T-helper 1 cell (primary cell): ENCODE measurements at places on chromosomes 4 and X.
A peak's percentile ranks its signal among the peaks of the same experiment; 100 is the strongest.

DNA sequence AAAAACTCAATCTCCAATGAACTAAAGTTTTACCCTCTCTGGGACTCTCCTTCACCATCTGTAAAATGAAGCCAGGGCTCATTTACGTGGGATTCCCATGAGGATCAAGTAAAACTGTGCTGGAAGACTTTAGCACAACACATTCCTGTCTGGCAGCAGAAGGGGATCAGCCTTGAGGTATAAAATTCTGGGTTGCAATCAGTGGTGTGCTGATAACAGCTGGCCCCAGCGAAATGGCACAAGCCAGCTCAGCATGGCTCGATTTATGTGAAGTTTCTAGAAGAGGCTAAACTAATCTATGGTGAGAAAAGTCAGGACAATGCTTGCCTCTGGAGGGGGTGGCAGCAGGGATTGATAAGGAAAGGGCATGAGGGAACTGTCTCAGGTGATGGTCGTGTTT lies 28.4 kb downstream of the ZNF630 start:
- DNase-seq = no peak

GRCh38 chr4:71878376-71878775 lies 94.5 kb upstream of the GC start:
- no peak for DNase-seq

DNA sequence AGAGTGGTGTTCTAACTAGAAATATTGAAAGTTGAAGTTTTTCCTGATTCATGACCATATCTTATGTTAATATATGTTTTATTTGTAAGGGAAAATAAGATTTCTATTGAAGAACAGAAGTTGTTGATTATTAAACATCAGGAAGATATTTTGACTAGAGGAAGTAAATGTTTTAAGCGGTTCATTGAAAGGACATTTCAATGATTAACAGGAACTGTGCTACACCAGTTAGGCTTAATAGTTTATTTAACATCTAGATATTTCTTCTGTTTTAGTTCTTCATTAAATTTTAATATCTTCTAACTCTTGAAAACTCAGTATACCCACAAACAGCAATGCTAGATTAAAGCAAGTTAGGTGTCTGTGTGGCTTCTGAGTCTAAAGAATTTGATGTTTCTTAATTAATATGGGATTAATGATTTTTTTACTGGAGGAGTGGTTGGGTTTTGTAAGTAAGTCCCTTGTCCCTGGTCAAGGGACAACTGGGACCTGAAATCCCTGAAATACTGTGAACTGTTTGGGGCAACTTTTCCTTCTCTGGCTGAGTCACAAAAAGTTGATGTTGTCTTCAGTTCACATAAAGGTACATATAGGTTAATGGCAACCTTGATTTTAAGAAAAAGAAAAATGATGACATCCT lies 42.9 kb upstream of the CYP4V2 start:
- DNase-seq = no peak

- DNase-seq = no peak
These were observed 22.0 kb downstream of the UGT2B4 start for GRCh38 chr4:69473699-69474098.

- DNase-seq = no peak
These were observed 839 bp downstream of the QDPR start for GRCh38 chr4:17511051-17511450.

DNA sequence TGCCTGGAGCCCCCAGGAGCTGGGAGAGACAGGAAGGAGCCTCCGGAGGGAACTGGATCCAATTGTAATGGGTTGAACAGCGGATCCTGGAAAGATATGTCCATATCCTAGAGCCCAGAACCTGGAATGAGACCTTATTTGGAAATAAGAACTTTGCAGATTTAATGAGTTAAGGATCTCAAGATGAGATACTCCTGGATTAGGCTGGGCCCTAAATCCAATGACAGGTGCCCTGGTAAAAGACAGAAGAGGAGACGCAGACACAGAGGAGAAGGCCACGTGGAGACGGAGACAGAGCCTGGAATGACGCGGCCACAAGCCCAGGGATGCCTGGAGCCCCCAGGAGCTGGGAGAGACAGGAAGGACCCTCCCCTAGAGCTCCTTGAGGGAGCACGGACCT lies 34.1 kb downstream of the P2RY8 start:
- no peak for DNase-seq

- DNase-seq = no peak
These were observed 391 bp downstream of the UBL4A start for GRCh38 chrX:154486052-154486395.

- peak; percentile 65 for DNase-seq
These were observed 3.1 kb upstream of the NR3C2 start for GRCh38 chr4:148445071-148445859.

DNA sequence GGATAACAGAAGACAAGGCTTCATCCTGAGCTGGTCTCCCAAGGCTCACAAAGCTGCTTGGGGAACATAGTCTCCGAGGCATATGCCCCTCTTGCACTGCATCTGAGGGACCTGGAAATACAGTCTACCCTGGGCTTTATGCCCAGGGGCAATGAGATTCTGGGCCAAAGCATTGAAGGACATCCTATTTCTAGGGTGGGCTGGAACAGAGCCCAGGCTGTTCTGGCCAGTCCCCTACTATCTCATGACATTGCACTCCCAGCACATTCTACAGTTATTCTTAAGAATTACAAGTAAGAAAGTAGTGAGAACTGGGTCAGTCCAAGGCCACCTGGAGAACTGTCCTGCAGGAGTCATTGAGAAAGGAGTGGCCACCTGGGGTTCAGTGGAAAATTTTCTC lies 107.6 kb downstream of the USP46 start:
- no peak for DNase-seq

DNA sequence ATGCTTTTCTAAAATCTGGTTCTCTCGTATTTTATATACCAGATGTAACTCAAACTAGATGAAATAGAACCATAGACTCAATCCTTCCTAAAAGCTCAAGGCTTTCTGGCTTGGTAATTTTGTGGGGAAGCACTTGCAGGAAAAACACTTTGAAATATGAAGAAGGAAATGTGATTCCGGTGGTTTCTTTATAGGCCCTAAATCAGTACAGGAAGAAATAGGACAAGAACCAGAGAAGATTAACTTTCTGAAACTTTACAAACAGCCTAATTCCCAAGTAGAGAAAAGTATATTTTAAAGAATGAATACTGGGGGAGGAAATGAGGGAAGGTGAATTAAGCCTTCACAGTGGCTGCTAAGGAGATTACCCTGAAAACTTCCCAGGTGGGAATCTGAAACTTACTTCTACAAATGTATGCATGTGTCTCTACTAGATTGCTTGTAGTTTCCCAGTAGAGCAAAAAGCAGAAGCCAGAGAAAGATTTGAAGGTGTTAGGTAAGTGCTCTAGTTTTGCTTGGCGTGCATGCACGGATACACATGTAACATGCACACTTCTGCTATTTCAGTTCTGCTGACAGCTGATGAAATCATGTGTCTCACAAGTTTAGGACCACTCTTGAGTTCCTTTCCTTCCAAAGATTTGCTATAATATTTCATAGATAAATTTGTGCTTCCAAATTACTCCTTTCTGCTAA lies 92.1 kb downstream of the AFF1 start:
- DNase-seq = no peak

DNA sequence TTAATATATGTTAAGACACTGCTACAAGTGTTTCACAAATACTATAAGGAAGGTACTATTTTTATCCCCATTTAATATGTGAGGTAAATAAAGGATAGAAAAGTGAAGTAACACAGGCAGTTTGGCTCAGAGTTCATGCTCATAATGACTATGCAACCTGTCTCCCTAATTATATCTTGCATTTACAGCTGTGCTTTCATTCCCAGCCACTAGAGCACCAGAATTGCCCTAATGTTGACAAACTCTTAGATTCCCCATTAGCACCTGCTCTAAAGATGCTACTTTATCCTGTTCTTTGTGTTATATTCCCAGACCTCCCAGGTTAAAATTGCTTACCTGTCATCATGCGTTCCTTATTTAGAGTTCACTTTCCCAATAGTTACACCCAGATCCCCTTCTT lies 833.6 kb downstream of the CCSER1 start:
- no peak for DNase-seq

DNA sequence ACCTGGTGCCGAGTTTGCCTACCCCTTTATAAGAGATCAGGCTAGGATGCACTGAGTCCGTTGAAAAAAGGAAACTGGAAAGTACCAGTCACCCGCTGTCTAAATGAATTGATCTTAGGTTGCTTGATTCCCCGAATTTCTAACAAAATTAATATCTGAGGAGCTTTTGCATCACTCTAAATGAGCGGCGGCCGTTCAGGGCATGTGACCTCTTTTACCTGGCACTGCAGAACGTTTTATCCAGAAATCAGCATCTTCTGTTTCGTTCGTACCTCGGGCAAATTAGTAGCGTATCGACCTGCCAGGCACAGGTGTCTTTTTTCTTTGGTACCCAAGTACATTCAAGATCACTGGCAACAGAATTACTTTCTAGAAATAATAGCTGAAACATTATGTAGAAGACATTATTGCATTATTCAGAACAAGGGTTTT lies 876 bp downstream of the KLHL2 start:
- DNase-seq = no peak

DNA sequence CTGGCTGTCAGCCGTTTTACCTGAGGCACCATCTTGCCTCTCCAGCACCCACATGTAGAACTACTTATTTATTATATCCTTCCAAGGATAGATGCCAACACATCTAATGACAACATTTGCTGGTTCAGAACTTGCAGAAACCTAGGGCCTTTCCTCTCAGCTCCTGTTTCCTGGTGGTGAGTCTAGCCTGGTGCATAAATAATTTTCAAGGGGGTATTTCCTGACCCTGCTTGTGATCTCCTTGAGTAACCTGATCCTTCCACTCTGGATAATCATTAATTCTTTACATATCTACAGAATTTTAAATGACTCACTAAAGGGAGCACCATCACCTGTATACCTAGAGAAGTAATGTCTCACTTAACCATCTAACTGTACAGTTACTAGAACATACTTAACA lies 153.4 kb downstream of the PPARGC1A start:
- no peak for DNase-seq

DNA sequence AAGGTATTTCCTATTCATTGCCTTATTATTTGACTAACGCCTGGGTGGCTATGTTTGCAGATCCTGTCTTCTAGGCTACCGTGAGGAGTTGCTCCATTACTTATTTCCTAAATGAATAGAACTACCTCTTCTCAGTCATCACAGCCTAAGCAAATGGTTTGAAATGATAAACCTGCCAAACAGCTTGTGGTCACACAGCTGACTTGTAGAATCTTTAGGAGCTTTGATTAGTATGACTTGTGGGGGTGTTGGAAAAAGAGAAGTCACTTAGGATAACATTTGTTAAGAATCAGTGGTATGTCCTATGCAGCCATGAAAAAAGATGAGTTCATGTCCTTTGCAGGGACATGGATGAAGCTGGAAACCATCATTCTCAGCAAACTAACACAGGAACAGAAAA lies 169.3 kb downstream of the PPARGC1A start:
- DNase-seq = no peak

GRCh38 chr4:74930162-74930561 lies 2.8 kb upstream of the PARM1 start:
- no peak for DNase-seq

DNA sequence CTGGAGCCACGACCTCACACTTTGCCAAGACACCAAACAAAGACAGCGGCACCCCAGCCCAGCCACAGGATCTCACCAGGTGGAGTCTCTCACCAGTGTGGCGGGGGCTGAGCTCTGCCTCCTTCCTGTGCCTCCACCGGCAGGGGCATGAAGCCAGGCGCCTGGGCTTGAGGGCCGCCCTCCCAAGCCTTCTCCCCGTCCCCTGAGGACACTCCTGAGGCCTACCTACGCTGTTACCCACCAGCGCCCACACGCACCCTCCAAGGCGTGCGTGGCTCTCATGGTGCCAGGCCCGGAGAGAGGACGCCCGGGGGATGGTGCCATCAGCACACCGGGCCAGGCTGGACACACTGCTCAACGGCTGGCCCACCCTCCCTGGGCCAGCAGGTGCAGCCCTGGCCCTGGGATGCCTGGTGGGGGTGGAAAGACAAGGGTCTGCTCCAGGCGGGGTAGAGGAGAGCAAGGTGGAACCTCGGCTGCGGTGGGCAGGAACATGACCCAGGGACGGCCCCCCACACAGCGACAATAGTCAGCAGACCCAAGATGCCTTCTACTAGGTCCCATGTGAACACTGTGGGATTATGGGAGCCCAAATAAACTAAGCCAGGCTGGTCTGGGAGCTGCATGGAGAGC lies 22.1 kb downstream of the NELFA start:
- DNase-seq = no peak

- peak; percentile 14 for DNase-seq
These were observed 52.0 kb downstream of the CHIC1 start for GRCh38 chrX:73615022-73615421.

- no peak for DNase-seq
These were observed 34.6 kb downstream of the SEPTIN11 start for GRCh38 chr4:76984127-76984526.

- no peak for DNase-seq
These were observed 76.1 kb downstream of the SLC9A6 start for GRCh38 chrX:136061286-136061685.

DNA sequence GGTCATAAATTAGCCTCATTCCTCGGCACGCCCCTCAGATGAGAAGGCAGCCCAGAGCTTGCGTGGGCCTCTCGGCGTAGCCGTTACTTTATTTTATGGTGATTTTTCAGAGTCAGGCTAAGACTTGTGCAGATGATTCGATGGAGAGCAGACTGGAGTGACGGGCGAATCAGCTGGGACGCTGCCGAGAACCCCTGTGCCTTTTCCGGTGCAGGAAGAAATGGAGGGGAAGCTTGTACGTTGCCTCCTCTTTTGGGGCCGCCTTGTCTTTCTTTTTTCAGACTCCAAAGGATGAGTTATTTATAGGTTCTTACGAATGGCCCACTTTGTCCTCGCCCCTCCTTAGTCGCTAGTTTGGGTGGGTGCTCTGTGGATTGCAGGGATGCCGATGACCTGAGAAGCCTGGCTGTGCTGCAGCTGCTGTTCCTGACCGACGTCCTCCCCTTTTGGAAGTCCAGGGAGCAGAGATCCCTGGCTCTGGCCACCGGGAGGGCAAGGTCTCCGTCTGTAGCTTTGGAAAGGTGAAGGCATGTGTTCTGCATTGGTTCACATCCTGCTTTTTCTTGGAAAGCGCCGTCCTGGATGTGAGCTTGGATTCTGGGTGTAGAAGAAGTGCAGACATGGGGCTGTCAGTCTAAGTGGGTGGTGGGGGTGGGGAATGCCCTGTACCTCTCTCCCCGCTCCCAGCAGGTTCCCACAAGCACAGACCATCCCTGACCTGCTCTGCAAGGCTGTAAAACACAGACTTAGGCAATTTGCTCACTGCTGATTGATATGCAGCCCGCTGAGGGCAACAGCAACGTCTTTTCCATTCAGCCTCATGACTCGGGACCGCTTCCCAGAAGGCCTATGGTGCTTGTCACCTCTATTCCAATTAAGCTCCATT lies 9.3 kb downstream of the SORCS2 start:
- no peak for DNase-seq
